LHCN-M2 (cell line): ENCODE measurements at places on chromosomes 7 and 10. TPM values are rescaled to one million over a fixed set of nuclear protein-coding genes. Genes with fewer than 3 reads are reported as not detected.

AZGP1 gene
- not detected in 2 replicates for total RNA-seq

DNA sequence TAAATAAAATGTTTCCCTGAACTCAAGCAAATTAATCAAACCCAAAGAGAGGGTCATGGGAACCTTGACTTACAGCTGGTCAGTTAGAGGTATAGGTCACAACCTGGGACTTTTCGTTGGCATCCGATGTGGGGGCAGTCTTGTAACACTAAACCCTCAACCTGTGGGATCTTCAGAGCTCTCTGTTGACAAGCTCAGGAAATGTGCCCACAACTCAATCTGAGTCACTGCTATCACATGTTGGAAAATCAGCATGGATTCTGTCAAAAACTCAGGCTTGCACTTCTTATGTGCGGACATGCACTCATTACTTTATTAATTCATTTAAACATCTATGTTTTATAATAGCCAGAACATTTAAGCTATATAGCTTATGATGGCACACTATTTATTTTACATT lies 424.6 kb upstream of the SORCS1 start:
- peak; percentile 64 for DNase-seq

LRRC61 gene
- not detected in 2 replicates for total RNA-seq

DNA sequence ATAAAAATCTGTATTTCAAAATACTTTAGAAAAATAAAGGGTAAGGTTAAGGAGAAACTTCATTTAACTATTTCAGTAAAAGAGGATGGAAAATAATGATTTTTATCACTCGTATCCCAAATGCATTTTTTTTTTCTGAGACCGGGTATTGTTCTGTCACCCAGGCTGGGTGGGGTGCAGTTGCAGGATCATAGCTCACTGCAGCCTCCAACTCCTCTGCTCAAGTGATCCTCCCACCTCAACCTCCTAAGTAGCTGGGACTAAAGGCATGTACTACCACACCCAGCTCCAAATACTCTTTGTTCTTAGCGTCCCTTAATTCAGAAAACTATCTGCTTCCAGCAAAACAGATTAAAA lies 11.8 kb downstream of the KMT2C start:
- DNase-seq, result no peak

DNA sequence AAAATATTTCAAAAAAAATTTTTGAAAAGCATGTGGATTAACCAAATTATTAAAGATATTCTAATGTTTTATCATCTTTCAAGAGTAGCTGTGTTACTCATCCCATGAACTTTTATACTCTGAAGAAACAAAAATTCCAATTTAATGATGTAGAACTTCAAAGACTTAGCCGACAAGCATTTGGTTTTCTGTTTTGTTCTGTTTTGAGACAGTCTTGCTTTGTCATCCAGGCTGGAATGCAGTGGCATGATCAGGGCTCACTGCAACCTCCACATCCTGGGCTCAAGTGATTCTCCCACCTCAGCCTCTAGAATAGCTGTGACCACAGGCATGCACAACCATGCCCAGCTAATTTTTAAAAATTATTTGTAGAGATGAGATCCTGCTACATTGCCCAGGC lies 17.8 kb upstream of the LCOR start:
- peak; percentile 90 for DNase-seq

CALML5 gene
- total RNA-seq, result not detected in 2 replicates

- DNase-seq, result no peak
These were observed 85.4 kb upstream of the RSU1 start for GRCh38 chr10:16902606-16903005.
